Endodermal cell (in vitro differentiated cells): ENCODE measurements at places on chromosomes 1 and 21. TPM values are rescaled to one million over a fixed set of nuclear protein-coding genes. Genes with fewer than 3 reads are reported as not detected.

- H3K27me3 ChIP-seq, result peaks cover 6% of the 10 kb centered on the region
- H3K36me3 ChIP-seq, result no peaks in the 10 kb centered on the region
- H3K4me3 ChIP-seq, result no peak overlapping the region
- H3K27ac ChIP-seq, result no peak overlapping the region
- no peak for DNase-seq
Observed at GRCh38 chr1:109517337-109517736, 7.8 kb upstream of the AMIGO1 start.

- no peak overlapping the region for H3K4me3 ChIP-seq
- peaks cover 68% of the 10 kb centered on the region for H3K36me3 ChIP-seq
- no peaks in the 10 kb centered on the region for H3K27me3 ChIP-seq
- peaks cover 10% of the 10 kb centered on the region for H3K4me1 ChIP-seq
- DNase-seq, result no peak
- no peak overlapping the region for H3K27ac ChIP-seq
Observed at GRCh38 chr1:8419172-8419571, 101.3 kb downstream of the SLC45A1 start.

DNA sequence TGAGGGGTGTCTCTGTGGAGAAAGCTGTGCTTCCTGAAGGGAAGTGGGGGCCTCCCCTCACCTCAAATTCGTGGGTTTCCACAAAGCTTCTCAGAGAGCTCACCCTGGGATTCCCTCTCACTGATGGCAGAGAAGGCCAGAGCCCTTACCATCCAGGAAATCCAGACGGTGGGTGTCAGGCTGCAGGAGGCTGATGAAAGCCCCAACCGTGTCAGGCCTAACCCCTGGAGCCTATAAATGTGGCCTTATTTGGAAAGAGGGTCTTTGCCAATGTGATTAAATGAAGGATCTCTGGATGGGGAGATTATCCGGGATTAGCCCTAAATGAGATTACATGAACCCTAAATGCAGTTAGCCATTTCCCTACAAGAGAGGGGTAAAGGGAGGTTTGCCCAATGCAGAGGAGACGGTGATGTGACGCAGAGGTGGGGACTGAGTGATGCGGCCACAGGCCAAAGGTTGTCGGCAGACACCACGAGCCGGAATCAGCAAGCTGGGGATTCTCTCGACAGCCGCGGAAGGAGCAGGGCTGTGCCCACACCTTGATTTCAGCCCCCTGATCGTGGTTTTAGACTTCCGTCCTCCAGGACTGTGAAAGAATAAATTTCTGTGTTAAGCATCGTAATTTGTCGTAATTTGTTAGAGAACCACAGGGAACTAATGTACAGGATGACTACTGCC, 82.6 kb downstream of the TOMM20 start:
- no peaks in the 10 kb centered on the region for H3K36me3 ChIP-seq
- H3K4me1 ChIP-seq, result no peaks in the 10 kb centered on the region
- no peaks in the 10 kb centered on the region for H3K27me3 ChIP-seq
- no peak overlapping the region for H3K27ac ChIP-seq
- DNase-seq, result peak; percentile 24
- no peak overlapping the region for H3K4me3 ChIP-seq

DNA sequence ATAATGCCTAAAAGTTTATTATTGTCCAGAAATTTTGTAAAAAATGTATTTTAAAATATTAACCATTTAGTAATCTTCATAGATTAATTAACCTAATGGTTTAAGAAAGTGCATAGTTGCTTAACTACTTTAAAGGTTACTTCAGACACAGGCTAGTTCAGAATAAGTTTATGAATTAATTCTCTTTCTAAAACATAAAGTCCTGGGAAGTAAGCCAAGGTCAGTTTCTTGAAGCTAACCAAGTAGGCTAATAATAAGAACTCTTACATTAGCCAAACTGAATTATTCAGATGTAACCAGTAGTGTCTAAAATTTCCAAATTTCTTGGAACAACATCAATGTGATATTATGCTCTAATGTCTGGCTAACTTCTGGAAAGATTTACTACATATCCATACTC, 790.4 kb downstream of the NCAM2 start:
- H3K4me3 ChIP-seq, result no peak overlapping the region
- DNase-seq, result no peak
- no peaks in the 10 kb centered on the region for H3K4me1 ChIP-seq
- H3K27me3 ChIP-seq, result no peaks in the 10 kb centered on the region

DNA sequence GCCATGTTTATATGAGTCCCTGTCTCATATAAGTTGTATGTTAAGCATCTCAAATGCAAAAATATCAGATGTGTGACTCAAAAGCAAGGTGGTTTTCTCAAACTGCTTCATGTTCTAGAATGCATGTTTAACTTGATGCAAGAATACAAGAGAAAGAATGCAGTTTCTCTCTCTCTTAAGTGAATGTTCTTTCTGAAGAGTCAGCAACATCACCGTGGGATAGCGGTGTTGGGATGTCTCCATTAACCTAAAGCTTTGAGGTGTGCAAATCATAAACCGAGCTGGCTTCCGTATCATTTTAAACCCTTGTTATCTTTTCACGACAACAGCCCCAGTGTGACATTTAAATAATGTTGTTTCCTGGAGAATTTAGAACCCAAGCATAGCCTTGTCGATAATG, 48.4 kb upstream of the TARBP1 start:
- H3K4me3 ChIP-seq, result no peak overlapping the region
- H3K27me3 ChIP-seq, result no peaks in the 10 kb centered on the region
- no peak for DNase-seq
- no peak overlapping the region for H3K27ac ChIP-seq
- no peaks in the 10 kb centered on the region for H3K36me3 ChIP-seq

DNA sequence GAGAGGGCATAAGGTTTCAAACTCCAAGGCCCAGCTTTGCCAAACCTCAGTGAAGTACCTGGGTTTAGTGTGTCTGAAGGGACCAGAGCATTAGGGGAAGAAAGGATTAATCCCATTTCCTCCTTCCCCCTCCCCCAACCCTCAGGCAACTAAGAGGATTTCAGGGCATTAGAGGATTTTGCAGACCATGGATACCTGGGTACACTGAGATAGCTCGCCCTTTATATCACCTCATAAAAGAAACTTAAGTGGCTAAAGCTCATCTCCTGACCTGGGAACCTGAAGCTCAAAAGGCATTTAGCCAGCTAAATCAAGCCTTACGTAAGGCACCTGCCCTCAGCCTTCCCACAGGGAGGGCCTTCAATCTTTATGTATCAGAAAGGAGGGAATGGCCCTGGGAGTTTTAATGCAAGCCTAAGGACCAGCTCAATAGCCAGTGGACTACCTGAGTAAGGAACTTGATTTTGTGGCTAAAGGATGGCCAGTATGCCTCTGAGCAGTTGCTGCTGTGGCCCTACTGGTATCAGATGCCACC, 26.4 kb upstream of the SMYD3 start:
- H3K36me3 ChIP-seq, result no peaks in the 10 kb centered on the region
- no peak overlapping the region for H3K4me3 ChIP-seq
- no peak for DNase-seq
- peaks cover 3% of the 10 kb centered on the region for H3K4me1 ChIP-seq

GRCh38 chr1:206586501-206587445, 25.5 kb downstream of the EIF2D start:
- H3K4me3 ChIP-seq, result no peak overlapping the region
- no peak overlapping the region for H3K27ac ChIP-seq
- H3K4me1 ChIP-seq, result no peaks in the 10 kb centered on the region
- no peaks in the 10 kb centered on the region for H3K27me3 ChIP-seq

GRCh38 chr21:14531757-14532316, 14.3 kb downstream of the SAMSN1 start:
- DNase-seq, result no peak
- no peaks in the 10 kb centered on the region for H3K36me3 ChIP-seq
- H3K27ac ChIP-seq, result no peak overlapping the region
- H3K4me1 ChIP-seq, result no peaks in the 10 kb centered on the region
- no peak overlapping the region for H3K4me3 ChIP-seq

DNA sequence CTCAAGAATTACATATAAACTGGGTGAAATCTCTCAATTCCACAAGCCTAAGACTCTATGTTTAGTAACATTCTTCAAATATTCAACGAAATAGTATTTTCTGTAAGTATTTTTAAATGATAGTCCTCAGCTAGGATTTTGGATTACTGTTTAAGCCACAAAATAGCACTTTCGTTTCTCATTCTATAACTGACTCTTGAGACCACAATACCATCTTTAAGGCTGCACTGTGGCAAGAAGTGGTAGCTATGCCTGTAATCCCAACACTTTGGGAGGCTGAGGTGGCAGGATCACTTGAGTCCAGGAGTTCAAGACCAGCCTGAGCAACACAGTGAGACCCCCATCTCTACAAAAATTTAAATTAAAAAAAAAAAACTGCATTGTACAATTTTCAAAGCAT, 126.7 kb downstream of the CDC42BPA start:
- peaks cover 8% of the 10 kb centered on the region for H3K36me3 ChIP-seq
- no peaks in the 10 kb centered on the region for H3K4me1 ChIP-seq
- no peak for DNase-seq
- H3K27me3 ChIP-seq, result no peaks in the 10 kb centered on the region

GRCh38 chr1:76951153-76951552, 83.9 kb downstream of the ST6GALNAC5 start:
- no peak overlapping the region for H3K27ac ChIP-seq
- DNase-seq, result no peak
- no peaks in the 10 kb centered on the region for H3K36me3 ChIP-seq
- no peaks in the 10 kb centered on the region for H3K27me3 ChIP-seq
- no peaks in the 10 kb centered on the region for H3K4me1 ChIP-seq
- no peak overlapping the region for H3K4me3 ChIP-seq

DNA sequence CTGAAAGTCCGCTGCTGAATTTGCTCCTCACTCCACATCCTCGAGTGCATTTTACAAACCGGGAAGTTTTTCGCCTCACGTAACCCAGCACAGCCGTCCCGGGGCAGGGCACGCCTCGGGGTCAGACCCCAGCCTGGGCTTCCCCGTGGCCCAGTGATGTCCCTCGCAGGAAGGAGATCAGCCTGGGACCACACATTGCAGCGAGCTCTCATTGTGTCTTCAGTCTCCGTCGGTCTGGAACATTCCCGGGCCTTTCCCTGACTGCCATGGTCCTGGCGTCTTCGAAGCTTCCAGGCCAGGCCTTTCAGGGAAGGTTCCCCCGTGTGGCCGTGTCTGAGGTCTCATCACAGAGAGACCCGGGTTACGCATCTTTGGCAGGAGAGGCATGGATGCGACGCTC, 43.5 kb downstream of the MORN1 start:
- H3K36me3 ChIP-seq, result no peaks in the 10 kb centered on the region
- no peak overlapping the region for H3K27ac ChIP-seq
- no peak for DNase-seq
- no peak overlapping the region for H3K4me3 ChIP-seq

DNA sequence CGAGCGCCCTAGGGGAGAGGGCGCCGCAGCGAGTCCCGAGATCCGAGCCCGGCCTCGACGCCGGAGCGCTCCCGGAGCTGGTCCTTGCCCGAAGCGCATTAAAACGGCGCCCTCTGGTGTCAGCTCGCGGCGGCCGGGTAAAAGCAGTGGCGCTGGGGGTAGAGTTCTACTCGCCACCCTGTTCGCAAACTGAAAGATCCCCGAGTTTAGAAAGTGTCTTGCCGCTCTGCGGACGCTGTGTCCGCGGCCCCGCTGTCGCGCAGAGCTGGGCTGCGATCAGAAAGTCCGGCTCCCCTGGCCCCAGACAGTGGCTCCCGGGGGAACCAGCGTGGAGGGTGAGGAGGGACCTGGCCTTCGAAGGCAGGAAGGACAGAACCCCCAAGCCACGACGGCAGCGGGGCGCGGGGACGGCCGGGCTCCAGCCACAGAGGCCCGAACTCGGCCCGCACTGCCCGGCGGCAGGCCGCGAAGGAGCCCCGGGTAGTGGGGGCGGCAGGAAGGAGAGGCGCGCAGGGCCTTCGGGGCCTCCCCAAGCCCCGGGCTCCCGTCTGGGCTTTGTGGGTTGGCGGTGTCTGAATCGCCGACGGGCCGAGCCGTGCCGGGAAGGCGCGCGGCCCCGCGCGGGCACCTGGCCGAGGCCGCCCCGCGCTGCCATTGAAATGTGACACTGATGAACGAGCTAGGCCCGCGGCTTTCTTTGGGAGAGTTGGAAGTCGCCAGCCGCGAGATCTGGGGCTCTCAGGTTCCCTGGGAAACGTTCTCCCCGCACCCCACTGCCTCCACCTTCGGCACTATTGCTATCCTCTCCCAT, 39.1 kb upstream of the NFIA start:
- H3K36me3 ChIP-seq, result no peaks in the 10 kb centered on the region
- H3K4me3 ChIP-seq, result peak overlapping the region; percentile 56
- peak; percentile 98 for DNase-seq
- H3K27me3 ChIP-seq, result peaks cover 48% of the 10 kb centered on the region
- H3K27ac ChIP-seq, result peak overlapping the region; percentile 83
- H3K4me1 ChIP-seq, result no peaks in the 10 kb centered on the region

DNA sequence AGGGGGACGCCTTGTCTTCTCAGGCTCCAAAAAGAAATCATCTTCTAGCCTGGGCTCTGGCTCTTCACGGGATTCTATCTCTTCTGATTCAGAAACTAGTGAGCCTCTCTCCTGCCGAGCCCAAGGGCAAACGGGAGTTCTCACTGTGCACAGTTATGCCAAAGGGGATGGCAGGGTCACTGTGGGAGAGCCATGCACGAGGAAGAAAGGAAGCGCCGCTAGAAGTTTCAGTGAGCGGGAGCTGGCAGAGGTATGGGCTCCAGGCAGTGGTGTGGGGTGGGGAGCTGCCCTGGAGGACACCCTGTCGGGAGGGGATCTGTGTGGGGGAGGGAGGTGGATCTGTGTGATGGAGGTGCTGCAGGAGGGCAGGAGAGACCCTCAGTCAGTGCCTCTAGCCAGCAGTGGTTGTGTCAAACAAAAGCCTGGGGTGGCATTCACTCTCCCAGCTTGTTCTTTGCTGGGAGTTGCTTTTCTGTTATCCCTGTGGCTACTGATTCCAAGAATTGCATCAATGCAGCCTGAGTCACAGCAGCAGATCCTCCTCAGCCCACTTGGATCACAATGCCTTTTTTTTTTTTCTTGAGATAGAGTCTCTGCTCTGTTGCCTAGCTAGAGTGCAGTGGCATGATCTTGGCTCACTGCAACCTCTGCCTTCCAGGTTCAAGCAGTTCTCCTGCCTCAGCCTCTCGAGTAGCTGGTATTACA, 21.8 kb downstream of the KDM4A start:
- H3K27me3 ChIP-seq, result no peaks in the 10 kb centered on the region
- no peak overlapping the region for H3K27ac ChIP-seq
- H3K36me3 ChIP-seq, result peaks cover 84% of the 10 kb centered on the region
- H3K4me3 ChIP-seq, result no peak overlapping the region

GRCh38 chr1:74402873-74403272, 109.5 kb downstream of the LRRC53 start:
- no peaks in the 10 kb centered on the region for H3K4me1 ChIP-seq
- H3K36me3 ChIP-seq, result no peaks in the 10 kb centered on the region
- no peak overlapping the region for H3K27ac ChIP-seq
- H3K27me3 ChIP-seq, result no peaks in the 10 kb centered on the region
- no peak for DNase-seq

Gene DCST2
- 0.44 and 0.45 TPM in 2 replicates for total RNA-seq

Gene RGS16
- 12.7 to 19.4 TPM (median 18.5 TPM) in 3 replicates for total RNA-seq

Gene OXCT2
- 1.2 and 1.8 TPM in 2 replicates for total RNA-seq

Gene MSTO1
- total RNA-seq, result 34.2 to 62.8 TPM (median 57.0 TPM) in 3 replicates

Gene TMPRSS15
- total RNA-seq, result 0.08 to 0.24 TPM in 2 of 3 replicates, not detected in the other

Gene TCHHL1
- not detected in 3 replicates for total RNA-seq

Gene DNM3
- 1.0 and 1.8 TPM in 2 replicates for total RNA-seq

Gene TSPEAR
- 6.0 to 15.3 TPM (median 6.1 TPM) in 3 replicates for total RNA-seq
